ENCODE measurements at places on chromosomes 2 and 18. TPM values are rescaled to one million over a fixed set of nuclear protein-coding genes. Genes with fewer than 3 reads are reported as not detected.

- no peak for DNase-seq
Observed at GRCh38 chr2:199985625-199986207, 30.3 kb downstream of the MAIP1 start.

DNA sequence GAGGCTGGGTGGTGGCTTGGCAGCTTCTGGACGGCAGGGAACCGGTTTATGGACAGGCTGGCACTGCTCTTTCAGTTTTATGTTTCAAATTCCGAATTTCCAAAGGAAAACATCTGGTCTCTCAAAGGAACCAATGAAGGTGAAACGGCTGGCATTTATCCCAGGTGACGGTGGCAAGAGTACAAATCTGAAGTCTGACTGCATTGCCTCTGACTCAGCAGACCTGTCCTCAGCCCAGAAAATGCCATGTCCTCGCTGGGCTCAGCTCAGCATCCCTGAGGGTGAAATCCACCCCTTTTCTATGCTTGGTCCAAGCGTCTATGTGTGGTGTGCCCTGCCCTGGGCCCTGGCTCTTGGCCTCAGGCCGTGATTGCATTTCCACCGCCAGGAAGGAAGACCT, 38.1 kb downstream of the NAPG start:
- no peak for DNase-seq

CPO gene
- not detected for total RNA-seq

DNA sequence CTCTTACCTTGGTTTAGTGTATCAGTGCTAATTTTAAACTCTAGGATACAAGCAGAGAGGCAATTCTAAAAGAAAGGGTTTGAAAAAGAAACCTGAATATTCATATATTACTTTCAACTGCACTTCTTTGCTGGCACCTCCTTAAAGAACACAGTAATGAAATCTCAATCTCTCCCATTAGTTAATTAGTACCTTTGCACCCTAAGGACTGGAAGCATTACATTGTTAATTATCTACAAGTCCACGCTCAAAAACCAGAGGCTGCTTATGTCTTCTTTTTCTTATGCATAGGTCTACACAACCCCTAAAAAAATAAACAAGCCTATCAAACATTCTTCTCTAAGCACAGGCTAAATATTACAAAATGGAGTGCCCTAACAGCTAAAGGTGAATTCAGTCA, 20.2 kb downstream of the EPHA4 start:
- no peak for DNase-seq

GRCh38 chr2:128277961-128278681, 40.5 kb downstream of the HS6ST1 start:
- DNase-seq, result no peak

- DNase-seq, result no peak
Observed at GRCh38 chr2:80329491-80329890, 24.9 kb upstream of the LRRTM1 start.

DNA sequence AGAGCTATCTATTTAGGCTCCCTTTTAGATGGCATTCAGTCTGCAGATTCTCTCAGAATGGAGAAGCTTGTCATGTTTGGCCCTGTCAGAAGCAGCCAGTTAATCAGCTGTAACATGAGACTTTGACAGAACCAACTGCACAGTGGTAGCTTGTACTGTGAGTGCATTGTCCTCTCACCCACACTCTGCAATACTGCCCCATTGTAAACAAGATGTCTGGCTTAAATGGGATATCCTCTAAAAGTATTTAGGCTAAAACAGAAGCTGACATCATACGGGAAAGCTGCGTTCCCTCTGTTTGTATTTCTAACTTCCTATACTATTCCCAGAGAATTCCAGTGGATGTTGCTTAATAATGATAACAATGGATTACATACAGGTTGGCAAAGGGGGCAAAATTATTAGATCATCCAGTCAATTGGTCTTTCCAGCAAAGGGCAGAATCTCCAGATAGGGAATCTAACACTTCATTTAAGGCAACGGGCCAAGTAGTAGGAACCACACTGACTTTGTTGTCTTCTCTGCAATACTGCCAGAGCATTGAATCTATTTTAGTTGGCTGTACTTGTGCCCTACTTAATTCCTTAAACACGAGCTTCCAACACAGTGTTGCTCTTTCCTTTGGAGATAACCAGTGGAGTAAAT, 15.4 kb upstream of the STAT4 start:
- DNase-seq, result peak; percentile 19

- DNase-seq, result no peak
Observed at GRCh38 chr2:239432174-239432573, 31.4 kb upstream of the HDAC4 start.

GRCh38 chr2:63729362-63729761, 112.3 kb upstream of the UGP2 start:
- no peak for DNase-seq

FAM228A gene
- total RNA-seq, result 0.14 TPM

- no peak for DNase-seq
Observed at GRCh38 chr2:103977241-103977640, 876.7 kb upstream of the POU3F3 start.

GRCh38 chr2:54115284-54116137, at the start of gene ACYP2:
ACYP2 (plus strand) TSS chr2:54115615.
- DNase-seq, result peak; percentile 83

DNA sequence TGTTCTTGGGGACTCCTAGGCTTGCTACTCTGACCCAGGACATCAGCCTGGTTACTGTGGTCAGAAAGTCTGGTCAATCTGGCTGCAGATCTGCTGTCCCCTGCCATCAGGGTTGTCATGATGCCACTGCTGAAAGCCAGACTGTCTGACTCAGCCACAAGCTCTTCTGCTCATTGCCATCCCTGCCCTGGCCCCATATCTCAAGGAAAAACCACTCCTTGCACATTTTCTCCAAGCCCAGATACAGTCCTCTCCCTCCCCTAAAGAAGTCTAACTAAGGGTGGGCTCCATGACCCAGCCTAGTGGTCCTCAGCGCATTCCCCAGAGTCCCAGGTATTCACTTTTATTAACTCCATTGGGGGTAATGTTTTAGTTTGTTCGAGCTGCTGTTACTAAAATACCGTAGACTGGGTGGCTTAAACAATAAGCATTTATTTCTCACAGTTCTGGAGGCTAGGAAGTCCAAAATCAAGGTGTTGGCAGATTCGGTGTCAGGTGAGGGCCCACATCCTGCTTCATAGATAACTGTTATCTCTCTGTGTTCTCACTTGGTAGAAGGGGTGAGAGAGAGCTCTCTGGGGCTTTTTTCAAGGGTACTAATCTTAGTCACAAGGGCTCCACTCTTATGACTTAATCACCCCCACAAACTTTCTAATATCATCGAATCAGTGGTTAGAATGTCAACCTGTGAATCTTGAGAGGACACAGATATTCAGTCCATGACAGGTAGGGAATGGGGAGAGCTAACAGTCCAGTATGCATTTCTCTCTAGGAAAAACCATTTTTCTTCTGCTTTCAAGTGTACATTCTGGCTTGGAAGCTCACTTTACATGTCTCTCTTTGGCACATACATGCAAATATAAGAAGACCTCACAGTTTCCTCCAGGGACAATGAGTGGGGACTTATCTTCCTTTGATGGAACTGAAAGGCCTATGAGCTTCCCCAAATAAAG, 94.8 kb upstream of the CXCR4 start:
- no peak for DNase-seq

- no peak for DNase-seq
Observed at GRCh38 chr18:7830468-7830867, 263.4 kb downstream of the PTPRM start.

GRCh38 chr18:58526425-58527284, 102.2 kb downstream of the ALPK2 start:
- DNase-seq, result no peak

- no peak for DNase-seq
Observed at GRCh38 chr2:136319237-136319636, 201.3 kb upstream of the CXCR4 start.

GRCh38 chr18:58831606-58832005, 33.1 kb upstream of the ZNF532 start:
- no peak for DNase-seq

RAPH1 gene
- total RNA-seq, result 36.1 TPM

DNA sequence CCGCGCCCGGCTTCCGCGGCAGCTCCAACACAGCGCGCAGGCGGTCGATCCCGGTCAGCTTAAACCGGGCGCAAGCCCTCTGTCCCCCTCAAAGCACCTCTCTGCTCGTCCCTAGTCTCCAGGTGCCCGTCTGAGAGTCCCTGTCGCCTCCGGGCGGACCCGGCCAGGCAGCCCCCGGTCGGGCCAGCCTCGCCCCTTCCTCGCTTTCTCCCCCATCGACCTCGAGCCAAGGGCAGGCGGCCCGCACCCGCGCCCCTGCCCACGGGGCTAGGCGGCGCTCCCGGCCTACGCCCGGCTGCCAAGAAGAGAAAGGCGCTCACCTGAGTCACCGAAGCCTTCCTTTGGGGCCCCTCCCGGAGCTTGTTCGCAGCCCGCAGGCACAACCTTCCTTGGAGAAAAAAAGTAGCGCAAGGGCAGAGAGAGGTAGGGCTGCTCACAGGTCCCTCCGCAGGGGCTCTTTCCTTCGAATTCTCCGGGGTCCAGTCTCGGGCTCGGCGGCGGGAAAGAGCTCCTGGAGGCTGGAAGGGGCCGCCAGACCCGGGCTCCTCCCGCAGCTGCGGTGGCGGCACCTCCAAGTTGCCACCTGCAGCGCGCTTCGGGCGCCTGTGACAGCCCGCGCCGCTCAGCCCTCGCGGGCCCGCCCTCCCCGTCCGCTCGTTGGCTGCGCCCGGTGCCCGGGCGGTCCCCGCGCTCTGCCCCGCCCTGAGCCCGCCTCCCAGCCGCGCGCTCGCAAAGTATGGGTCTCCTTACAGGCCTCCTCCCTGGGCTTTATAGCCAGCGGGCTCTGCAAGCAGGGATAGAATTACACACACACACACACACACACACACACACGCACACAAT, 86.5 kb upstream of the EPB41L3 start:
- DNase-seq, result peak; percentile 5

DNA sequence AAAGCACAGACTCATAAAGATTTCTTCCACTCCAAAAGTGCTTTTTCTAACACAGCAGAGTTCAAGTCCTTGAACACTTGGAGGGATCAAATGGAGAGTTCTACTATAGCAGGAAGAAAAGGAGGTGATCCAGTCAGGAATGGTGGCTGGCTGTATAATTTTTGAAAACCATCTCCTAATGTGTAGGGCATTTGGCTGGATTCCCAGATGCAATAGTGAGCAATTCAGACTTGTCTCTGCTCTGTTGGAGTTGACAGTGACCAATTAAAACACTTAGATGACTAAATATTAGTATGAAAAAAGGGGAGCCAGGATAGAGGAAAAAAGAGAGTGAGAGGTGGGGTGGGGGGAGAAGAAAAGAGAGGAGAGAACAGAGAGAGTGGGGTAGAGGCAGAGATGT, 5.3 kb upstream of the G6PC2 start:
- no peak for DNase-seq

HS1BP3 gene
- 25.1 TPM for total RNA-seq

CD28 gene
- 0.07 TPM for total RNA-seq

CCL20 gene
- total RNA-seq, result 1.1 TPM

ITGA4 gene
- total RNA-seq, result 1.6 TPM

- DNase-seq, result no peak
Observed at GRCh38 chr18:27581296-27581904, 396.3 kb upstream of the CHST9 start.

- DNase-seq, result peak; percentile 46
Observed at GRCh38 chr2:65040400-65041261, 15.6 kb upstream of the CEP68 start.

- peak; percentile 19 for DNase-seq
Observed at GRCh38 chr2:199160677-199161465, 296.9 kb downstream of the SATB2 start.

DNA sequence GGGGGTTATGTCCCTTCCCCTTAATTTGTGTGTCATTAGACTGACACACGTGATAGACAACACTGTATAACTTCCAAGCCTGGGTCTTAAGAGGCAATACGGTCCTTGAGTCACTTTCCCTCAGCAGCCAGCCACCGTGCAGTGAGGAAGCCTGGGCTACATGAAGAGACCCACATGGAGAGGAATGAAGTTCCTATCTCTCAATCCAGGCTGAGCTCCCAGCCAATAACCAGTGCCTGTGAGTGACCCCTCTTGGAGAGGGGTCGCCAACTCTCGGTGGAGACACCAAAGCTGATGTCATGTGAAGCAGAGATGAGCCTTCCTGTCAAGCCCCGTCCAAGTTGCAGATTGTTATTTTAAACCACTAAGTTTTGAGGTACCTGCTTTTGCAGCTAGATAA, 5.7 kb upstream of the WDSUB1 start:
- DNase-seq, result no peak

DNA sequence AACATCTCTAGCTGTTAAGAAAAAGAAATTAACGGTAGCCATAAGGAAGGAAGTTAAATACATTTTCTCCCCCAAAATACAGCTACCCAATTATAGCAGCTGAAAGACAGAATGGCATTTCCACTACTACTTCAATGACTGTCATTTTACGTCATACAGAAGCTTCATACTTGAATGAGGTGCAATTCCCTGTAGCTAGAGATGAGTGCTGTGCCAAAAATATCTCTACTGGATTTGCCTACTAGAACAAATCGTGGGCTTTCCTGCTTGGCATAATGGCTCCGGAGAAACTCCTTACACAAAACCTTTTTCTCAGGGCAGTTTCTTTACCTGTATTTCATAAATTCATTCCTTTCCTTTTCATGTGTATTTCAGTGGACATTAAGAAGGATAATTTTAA, 36.3 kb upstream of the NRXN1 start:
- no peak for DNase-seq

IL37 gene
- not detected for total RNA-seq

DNA sequence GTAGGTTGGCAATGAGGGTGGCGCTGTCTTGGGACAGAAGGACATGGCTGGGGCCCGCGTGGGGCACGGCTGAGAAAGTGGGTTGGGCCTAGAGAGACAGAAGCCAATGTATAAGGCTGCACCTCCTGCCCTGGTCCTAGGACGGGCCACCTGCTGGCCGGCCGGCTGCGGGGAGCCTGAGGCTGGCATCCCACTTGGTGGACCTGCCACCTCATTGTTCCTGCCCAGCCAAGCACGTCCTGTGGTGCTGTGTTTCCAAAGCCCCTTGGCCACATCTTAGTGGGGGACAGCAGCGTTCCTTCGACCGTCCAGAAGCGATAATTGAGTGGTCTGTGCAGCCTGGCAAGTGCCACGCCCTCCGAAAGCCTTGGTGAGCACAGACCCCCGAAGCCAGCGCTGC, 223.9 kb downstream of the LDLRAD4 start:
- no peak for DNase-seq

DNA sequence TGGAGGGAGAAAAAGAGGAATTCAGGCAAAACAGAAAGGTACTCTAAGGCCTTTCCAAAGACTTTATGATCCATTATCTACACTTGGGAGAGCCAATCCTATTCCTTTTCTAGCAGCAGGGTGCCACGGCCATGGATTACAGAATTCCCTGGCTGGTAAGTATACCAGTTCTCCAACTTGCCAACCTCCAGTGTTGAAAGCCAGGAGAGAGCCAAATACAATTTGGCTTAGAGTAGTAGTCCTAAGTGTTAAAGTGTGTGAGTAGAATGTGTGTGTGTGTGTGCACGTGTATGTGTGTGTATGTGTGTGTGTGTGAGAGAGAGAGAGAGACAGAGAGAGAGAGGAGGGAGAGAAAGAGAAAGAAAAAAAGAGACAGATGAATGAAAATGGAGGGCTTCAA, 43.3 kb downstream of the WDPCP start:
- DNase-seq, result no peak

GRCh38 chr2:74028290-74028689, 43.6 kb downstream of the TET3 start:
- DNase-seq, result no peak

All from pulmonary artery endothelial cell (primary cell).